ENCODE measurements at places on chromosomes 5 and 9.

- DNase-seq: no peak
These were observed 188.0 kb downstream of the XRCC4 start for GRCh38 chr5:83265318-83265717.

DNA sequence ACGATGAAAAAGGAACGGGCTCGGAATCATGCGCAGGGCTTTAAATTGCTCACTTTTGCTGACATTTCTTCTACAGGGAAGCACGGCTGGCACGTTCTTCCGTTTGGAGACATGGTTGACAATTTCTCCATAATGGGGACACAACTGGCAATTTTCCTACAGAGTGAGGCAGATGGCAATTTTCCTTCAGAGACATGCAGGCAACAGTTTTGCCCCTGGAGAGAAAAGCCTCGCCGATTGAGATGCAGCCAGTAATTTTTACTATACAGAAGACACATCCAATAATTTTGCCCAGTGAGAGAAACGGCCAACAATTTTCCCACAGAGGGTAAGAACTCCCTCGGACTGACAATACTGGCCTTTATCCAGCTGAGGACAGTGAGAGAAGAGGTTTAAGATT is 90.9 kb upstream of the GPR151 start:
- no peak for DNase-seq

- no peak for DNase-seq
These were observed 379.4 kb downstream of the GADD45G start for GRCh38 chr9:89984214-89984613.

DNA sequence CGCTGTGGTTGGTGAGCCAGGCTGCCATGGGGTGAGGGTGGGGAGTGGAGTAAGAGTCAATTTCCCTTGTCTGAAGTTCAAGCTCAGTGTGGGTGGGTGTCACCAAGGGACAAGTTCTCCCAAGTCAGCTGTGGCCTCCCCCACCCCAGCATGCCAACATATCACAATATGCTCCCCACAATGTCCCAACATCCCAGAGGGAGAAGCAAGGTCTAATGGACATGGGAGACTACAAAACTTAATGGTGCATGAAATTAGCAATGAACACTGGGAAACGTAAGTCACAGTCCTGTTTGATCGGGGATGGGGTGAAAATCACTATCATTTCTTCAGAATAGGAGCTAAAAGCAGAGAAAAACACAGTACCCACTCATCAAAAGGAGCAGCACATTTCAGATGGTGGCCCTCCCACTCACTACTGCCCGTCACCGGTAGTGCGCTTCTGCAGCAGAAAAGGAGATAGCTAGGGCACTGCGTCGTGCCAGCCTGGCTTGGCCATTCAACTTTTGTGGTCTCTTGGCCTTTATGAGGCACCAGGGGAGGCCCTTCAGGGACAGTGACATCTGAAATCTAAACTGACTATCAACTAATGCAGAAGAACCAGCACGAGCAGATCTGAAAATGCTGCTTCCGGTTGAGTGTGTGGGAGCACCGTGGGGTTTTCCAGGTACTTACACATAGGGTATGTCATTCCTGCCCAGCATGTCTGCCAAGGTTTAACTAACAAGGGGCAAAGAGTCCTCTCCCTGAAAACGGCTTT is 20.5 kb upstream of the NDFIP1 start:
- no peak for DNase-seq

GRCh38 chr9:128593039-128593438 is 40.7 kb downstream of the SPTAN1 start:
- no peak for DNase-seq

GRCh38 chr5:18141222-18141621 is 507.0 kb downstream of the TAF11L14 start:
- DNase-seq: no peak

DNA sequence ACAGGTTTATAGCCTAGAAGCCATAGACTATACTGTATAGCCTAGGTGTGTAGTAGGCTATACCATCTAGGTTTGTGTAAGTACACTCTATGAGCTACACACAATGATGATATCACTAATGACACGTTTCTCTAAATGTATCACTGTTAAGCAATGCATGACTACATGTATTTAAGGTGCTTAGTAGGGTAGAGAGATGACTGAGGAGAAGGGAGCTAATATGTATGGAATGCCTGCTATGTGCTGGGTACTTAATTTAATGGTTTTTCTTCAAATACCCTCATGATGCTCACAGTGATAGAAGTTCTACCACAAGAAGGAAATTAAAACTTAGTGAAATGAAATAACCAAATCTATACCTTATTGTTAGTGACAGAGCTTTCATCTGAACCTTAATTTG is 1785.5 kb downstream of the EFNA5 start:
- no peak for DNase-seq

- no peak for DNase-seq
These were observed 2.3 kb downstream of the UHRF2 start for GRCh38 chr9:6415266-6415665.

- no peak for DNase-seq
These were observed 133.8 kb upstream of the SLC24A2 start for GRCh38 chr9:19922476-19923118.

GRCh38 chr5:6386271-6386670 is 7.9 kb upstream of the MED10 start:
- DNase-seq: no peak

DNA sequence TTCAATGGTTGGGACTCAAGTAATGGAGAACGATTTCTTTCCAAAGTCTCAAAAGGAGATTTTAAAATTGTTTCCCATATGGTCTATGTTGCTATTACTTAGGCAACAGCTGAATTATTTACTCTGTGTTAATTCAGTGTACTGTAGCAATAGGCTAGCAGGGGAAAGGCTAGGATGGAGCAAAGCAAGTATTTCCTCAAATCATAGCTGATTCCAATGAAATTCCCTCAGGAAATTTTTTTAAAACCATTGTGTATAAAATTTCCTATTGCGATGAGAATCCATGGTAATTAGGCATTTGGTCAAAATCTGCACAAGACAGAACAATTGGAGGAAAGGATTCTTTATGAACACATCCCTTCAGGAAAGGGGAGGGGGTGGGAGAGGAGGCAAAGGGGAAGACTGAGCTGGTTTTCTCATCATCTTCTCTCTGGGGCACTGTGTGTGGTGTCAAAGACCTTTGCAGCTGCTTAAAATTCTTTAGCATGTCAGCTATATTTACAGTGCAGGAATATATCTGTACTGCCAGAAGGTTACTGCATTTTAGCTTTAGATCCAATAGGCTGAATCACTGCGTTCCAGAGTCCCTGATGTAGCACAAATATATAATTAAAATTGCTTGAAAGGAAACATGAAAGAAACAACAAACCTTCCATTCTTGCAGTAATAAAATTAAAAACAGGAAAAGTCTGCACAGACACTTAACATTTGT is 95.3 kb downstream of the ZNF608 start:
- no peak for DNase-seq

- no peak for DNase-seq
These were observed 187.7 kb downstream of the CACNA1B start for GRCh38 chr9:138065287-138065686.

DNA sequence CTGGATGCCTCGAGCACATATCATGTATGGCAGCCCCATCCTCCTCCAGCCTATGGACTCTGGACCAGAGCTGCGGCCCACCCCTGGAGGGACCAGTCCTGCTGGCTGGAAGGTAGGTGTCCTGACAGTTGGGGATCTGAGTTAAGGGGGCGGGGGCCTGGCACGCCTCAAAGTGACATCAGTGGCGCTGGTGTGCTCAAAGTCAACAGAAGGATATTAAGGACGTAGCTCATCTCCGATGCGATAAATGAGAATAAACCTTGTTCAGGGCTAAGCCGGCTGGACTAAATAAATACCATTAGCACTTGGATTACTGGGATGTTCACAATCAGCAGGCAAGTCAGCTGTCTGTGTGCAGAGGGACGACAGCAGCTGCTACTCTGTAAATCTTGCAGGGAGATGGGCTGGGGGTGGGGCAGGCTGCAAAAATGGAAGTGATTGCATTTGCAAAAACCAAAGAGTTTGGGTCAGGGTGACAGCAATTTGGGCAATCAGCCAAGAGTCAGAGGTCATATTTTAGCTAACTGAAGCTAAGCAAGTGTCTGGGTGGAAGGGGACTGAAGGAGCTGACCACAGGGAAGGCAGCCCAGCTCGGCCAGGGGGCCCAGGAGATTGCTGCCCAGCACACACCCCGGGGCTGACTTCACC is 80.0 kb upstream of the LRRTM2 start:
- no peak for DNase-seq

- DNase-seq: no peak
These were observed 66.4 kb downstream of the AUH start for GRCh38 chr9:91295357-91295756.

- DNase-seq: no peak
These were observed 32.9 kb downstream of the ZMAT2 start for GRCh38 chr5:140733098-140733497.

DNA sequence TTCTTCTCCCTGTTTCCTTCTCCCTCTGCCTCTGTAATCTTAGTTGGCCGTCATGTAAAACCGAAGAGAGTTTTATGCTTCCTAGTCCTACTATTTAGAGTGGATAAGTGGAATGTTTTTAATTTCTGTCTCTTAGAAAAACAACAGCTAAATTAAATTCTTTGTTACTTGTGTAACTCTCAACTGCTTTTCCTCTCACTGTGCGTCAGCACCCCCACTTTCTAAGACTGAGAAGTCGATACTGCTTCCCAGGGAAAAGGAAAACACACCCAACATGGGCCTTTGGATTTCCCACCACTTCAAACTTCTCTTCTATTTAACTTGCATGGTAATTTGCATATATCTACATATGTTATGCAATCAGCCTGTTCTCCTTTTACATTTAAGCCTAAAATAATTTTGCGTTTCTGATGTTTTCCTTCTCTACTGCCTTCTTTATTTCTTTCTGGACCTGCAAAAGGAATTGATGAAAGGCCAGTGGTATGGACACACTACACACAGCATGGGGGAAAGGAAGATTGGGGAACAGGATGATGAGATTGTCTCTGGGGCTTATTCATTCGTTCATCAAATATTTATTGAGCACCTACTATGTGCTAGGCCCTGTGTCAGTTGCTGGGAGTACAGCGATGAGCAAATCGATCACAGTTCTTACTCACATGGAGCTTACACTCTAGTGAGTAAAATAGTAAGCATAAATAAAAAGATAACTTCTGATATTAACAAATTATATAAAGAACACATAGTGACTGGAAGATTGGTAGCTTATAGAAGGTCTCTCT is 52.5 kb upstream of the CTNNA1 start:
- no peak for DNase-seq

GRCh38 chr5:120139039-120139438 is 325.1 kb upstream of the PRR16 start:
- no peak for DNase-seq
